ENCODE measurements at places on chromosomes 5 and 9. TPM values are rescaled to one million over a fixed set of nuclear protein-coding genes. Genes with fewer than 3 reads are reported as not detected.

Gene RNF224
- total RNA-seq = 0.15 TPM

Gene RNF180
- 7.8 TPM for total RNA-seq

Gene BTNL3
- not detected for total RNA-seq

Gene PCDHB11
- total RNA-seq = 1.6 TPM

Gene LCN1
- total RNA-seq = not detected

Gene PCDHGB5
- 0.87 TPM for total RNA-seq

Gene ZNF79
- 5.4 TPM for total RNA-seq

Gene ORM2
- total RNA-seq = 0.77 TPM

Gene FBP2
- not detected for total RNA-seq

Gene GAPT
- total RNA-seq = not detected
